ENCODE measurements at places on chromosomes 16 and 17. TPM values are rescaled to one million over a fixed set of nuclear protein-coding genes. Genes with fewer than 3 reads are reported as not detected.

The KCNH6 gene
- total RNA-seq = not detected

The SLX1B gene
- 92.6 TPM for total RNA-seq

The SETD1A gene
- total RNA-seq = 21.6 TPM

The HOXB8 gene
- 7.2 TPM for total RNA-seq

The TIMP2 gene
- 224 TPM for total RNA-seq

The DNAAF8 gene
- 1.0 TPM for total RNA-seq

The ALG1 gene
- 41.3 TPM for total RNA-seq

The PDILT gene
- total RNA-seq = not detected

The CACNG4 gene
- 11.8 TPM for total RNA-seq

The FZD2 gene
- total RNA-seq = 50.4 TPM

The PRKAR1A gene
- 176 TPM for total RNA-seq

The KRTAP4-3 gene
- total RNA-seq = not detected

The RAB11FIP4 gene
- 1.6 TPM for total RNA-seq

The OTOP2 gene
- 0.06 TPM for total RNA-seq

The CA5A gene
- not detected for total RNA-seq

The CLEC18B gene
- total RNA-seq = 0.37 TPM

The MAP2K6 gene
- 7.4 TPM for total RNA-seq

The PLEKHH3 gene
- 22.6 TPM for total RNA-seq

The GPRC5C gene
- 85.4 TPM for total RNA-seq

The SHMT1 gene
- total RNA-seq = 47.8 TPM

The BCO1 gene
- 0.97 TPM for total RNA-seq

The CD79B gene
- not detected for total RNA-seq

The CCNF gene
- total RNA-seq = 21.7 TPM

The CA4 gene
- total RNA-seq = not detected

The SOCS1 gene
- total RNA-seq = 2.6 TPM

The CACNG5 gene
- not detected for total RNA-seq

The CDH13 gene
- total RNA-seq = not detected

The KRTAP2-3 gene
- total RNA-seq = not detected

The HS3ST3A1 gene
- 0.13 TPM for total RNA-seq

The NDRG4 gene
- 26.9 TPM for total RNA-seq

The FGF11 gene
- total RNA-seq = 1.1 TPM

The SYCE1L gene
- 8.4 TPM for total RNA-seq

The KRTAP4-1 gene
- 0.25 TPM for total RNA-seq

The ZNF747 gene
- 4.5 TPM for total RNA-seq

The IL32 gene
- total RNA-seq = 27.1 TPM

The KRT33B gene
- total RNA-seq = not detected

The TENT4B gene
- 11.8 TPM for total RNA-seq

The EFCAB5 gene
- total RNA-seq = 0.46 TPM

The ZG16B gene
- 1.2 TPM for total RNA-seq

The MPV17L gene
- total RNA-seq = 4.4 TPM

The PER1 gene
- 22.8 TPM for total RNA-seq

The BAHCC1 gene
- total RNA-seq = 15.2 TPM

The PIRT gene
- not detected for total RNA-seq

The HYDIN gene
- 0.37 TPM for total RNA-seq

The CD300H gene
- 0.53 TPM for total RNA-seq

The RNF167 gene
- 130 TPM for total RNA-seq

The ZNF385C gene
- 0.09 TPM for total RNA-seq

The FBXW10 gene
- 1.7 TPM for total RNA-seq

The MGAT5B gene
- 24.9 TPM for total RNA-seq

The TCF25 gene
- 67.2 TPM for total RNA-seq

The CDH16 gene
- 0.36 TPM for total RNA-seq

The KCNJ2 gene
- 0.09 TPM for total RNA-seq

The CCL7 gene
- total RNA-seq = 0.12 TPM

The MSLN gene
- total RNA-seq = 2.3 TPM

The MCRIP2 gene
- 43.8 TPM for total RNA-seq
